ENCODE measurements at places on chromosomes 5 and 9.

GRCh38 chr9:125522328-125522725 lies 184.7 kb downstream of the MAPKAP1 start:
- no peak for DNase-seq

DNA sequence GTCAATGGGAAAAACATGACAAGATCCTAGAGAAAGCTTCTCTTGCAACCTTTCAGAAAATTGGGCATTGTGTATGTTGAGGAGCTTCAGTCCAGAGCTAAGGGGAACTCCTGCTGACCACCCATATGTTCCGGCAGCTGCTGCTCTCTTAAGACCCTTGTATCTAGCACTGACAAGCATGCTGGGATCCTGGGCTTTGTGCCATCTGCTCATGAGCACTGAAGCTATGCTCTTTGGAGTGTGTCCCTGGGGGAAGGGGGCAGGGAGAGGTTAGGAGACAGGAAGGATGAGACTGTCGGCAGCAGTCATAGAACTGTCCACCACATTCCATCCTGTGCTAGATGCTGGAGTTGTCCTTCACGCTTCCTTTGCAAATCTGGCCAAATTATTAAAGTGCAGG lies 109.3 kb downstream of the JAKMIP2 start:
- no peak for DNase-seq

GRCh38 chr9:111599955-111600343 lies 502 bp upstream of the PTGR1 start:
- DNase-seq: no peak

GRCh38 chr9:71748280-71748743 lies 20.0 kb downstream of the CEMIP2 start:
- no peak for DNase-seq

- DNase-seq: no peak
Observed at GRCh38 chr5:12883395-12883794, 979.1 kb upstream of the CTNND2 start.

DNA sequence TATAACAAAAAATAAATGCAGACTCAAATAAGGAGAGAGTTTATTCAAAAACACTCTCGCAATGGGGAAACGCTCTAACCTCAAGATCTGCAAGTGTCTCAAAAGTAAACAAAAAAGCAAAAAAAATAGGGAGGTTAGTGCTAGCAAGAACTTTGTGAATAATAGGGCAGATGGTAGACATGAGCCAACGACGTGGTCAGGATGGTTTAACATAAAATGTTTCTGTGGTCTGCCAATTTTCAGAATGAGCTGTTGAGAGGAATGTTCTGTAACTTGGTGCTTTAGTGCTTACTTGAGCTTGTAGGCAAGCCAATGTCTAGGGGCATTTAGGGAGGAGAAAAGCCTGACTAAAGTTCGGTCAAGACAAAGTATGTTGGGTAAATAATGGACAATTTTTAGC lies 1813.9 kb upstream of the CDH6 start:
- no peak for DNase-seq

- no peak for DNase-seq
Observed at GRCh38 chr5:155594270-155594669, 580.7 kb downstream of the KIF4B start.

DNA sequence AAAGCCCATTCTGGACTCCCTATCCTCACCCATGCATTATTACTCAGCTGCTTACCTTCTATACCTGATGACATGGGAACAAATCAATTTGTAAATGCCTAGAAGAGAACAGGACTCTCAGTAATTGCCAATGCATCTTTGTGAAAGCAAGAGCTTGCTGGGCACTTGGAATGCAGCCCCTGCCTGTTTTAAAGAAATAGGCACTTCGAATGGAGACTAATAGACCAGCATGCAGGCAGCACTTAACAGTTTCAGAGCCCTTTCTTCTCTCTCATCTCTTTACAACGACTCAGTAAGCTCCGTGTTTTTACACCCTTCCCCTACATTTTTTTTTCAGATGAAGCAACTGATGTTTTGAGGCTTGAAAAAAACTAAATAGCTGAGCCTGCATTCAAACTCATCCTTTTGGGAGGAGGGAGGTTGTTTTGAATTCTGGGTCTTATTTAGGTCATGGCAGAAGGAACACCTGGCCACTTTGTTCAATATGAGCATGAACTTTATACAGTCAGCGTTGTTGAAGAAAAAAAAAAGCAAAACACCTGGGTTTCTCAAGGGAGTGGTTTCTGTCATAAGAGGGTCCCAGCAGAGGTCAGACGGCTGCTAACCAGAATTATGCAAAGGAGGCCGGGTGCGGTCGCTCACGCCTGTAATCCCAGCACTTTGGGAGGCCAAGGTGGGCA lies 34.6 kb upstream of the WHRN start:
- no peak for DNase-seq

- no peak for DNase-seq
Observed at GRCh38 chr9:37061768-37062167, 27.7 kb upstream of the PAX5 start.

DNA sequence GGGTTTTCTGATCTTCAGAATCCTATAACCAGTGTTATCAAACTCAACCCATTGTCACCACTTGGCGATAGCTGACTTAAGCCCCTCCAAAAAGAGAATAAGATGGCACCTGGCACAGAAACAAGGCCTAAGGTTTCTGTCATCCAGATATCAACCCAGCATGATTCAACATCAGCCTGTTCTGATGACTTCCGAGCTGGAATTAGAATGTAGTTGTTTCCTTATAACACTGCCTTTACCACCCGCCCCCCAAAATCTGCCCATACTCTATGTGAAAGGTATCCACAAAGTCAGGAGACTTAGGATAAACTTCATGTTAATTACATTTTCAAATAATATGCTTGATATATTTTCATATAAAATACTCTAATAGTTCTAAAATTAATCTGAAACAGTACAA lies 5.2 kb downstream of the KLF9 start:
- no peak for DNase-seq

DNA sequence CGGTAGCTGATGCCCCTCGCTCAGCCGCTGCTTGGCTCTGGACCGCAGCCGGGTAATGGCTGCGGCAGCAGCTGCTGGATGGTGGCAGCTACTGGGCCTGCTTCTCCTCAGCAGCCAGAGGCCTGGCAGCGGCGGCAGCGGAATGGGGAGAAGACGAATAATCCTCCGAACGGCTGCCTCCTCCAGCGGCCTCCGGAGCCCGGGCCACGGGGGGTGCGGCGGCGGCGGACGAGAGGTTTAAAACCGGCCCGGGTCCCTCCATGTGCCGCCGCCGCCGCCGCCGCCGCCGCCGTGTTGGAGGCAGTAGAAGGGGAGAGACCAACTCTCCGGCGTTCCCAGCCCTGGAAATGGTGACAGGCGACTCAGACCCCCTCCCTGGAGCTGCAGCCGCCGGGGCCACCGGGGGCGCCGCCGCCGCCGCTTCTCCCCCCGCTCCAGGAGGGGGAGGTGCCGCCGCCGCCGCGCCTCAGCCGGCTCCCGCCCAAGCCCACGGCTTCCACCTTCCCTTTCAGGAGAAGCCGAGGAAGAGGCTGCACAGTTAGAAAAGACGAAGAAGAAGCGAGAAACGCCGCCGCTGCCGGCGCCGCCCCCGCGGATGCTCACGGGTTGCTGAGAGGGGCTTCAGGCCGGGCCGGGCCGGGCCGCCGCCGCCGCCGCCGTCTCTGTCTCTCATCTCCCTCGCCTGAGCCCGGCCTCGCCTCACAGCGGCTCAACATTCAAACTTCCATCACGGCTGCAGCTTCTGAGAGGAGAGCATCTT lies 118.4 kb upstream of the PRSS3 start:
- DNase-seq: peak; percentile 20

DNA sequence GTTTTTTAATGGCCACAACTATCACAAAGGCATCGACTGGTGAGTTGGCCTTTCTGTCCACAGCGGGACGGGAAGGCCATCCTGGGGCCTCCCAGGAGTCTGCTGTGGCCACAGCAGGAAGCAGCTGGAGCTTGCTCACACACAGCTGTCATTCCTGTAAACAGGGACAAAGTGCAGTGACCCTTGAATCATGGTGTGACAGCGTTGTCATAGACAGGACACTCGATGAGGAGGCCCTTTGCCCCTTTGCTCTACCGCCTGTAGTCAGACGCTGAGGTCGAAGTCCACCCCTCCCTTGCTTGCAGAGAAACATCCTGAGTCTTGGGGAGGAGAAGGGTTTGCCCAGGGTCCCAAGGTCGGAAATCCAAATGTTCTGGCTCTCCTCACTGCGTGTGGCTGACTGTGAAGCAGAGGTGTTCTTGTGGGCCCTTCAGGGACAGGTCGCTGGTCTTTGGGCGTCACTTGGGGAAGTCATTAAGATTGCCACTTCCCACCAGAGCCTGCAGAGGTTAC lies 35.1 kb downstream of the NDST1 start:
- DNase-seq: no peak

- no peak for DNase-seq
Observed at GRCh38 chr5:142942901-142943300, 172.7 kb downstream of the ARHGAP26 start.

GRCh38 chr5:124927735-124928134 lies 181.3 kb upstream of the ZNF608 start:
- DNase-seq: no peak

DNA sequence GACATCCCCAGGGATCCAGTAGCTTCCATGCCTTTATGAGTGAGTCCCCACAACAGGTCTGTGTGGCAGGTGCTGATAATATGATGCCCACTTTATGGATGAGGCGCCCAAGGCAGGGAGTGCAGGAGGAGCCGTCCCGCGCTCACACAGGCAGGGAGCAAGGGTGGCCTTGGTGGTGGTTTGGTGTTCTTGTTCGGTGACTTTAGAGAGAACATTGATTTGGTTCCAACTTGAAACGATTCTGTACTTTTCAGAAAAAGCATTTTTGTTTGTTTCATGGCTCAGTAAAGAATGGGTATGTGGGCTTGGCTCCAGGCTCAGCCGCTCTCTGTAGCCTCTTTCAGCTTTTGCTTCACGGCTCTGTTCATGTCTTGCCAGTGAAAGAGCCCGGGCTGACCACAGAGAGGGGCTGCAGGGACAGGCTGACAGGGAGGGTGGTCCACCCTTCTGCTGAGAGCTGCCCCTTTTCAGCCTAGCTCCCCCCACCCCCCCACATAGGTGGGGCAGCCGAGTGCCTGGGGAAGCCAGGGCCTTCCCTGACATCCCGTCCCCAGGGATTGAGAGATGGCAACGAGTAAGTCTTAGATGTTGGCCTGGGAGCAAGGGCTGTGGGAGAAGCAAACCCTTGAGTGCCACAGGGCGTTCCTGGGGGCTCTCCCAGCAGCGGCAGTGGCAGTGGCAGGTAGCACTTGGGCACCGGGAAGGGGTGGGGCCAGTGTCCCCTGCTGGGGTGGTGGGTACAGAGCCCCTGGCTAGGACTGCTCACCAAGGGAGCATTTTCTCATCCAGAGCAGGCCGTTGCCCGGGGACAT lies 28.0 kb downstream of the NCS1 start:
- DNase-seq: no peak

DNA sequence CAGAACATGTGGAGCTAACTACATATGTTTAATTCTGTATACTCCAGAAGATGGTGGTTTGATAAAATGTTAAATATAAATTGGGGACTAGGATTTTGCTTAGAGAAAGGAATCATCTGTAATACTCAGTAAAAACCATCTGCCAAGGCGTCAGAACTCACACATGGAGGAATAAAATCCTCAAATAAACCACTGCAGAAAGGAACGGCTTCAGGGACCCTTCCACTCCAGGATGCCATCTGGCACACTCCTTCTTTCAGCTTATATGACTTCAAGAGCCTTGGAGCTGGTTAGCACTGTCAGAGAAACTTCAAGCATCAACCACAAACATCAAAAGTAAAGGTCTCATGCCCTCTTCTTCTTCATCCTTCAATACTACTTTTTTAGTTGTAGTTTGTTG lies 360.6 kb downstream of the PLK2 start:
- DNase-seq: no peak

DNA sequence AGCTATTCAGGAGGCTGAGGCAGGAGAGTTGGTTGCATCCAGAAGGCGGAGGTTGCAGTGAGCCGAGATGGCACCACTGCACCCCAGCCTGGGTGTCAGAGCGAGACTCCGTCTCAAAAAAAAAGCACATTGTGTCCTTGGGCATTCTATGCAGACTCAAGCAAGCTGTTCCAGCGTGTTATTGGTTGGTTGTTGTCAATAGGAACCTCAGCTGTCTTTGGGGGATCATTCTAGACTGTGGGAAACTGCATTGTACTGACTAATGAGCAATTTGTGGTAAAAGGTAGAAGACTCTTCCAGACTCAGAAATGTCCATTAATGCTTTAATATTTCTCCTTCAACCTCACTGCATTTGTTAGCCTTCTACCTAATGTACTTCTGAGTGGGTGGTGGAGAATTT lies 379.5 kb upstream of the GRAMD2B start:
- DNase-seq: no peak

- DNase-seq: no peak
Observed at GRCh38 chr9:121736934-121737462, 85.6 kb downstream of the DAB2IP start.

GRCh38 chr5:61215996-61216395 lies 53.7 kb upstream of the SMIM15 start:
- no peak for DNase-seq

- no peak for DNase-seq
Observed at GRCh38 chr9:8570776-8571175, 771.2 kb upstream of the DMAC1 start.

- DNase-seq: peak; percentile 81
Observed at GRCh38 chr5:170632985-170633234, 129.1 kb downstream of the KCNIP1 start.

DNA sequence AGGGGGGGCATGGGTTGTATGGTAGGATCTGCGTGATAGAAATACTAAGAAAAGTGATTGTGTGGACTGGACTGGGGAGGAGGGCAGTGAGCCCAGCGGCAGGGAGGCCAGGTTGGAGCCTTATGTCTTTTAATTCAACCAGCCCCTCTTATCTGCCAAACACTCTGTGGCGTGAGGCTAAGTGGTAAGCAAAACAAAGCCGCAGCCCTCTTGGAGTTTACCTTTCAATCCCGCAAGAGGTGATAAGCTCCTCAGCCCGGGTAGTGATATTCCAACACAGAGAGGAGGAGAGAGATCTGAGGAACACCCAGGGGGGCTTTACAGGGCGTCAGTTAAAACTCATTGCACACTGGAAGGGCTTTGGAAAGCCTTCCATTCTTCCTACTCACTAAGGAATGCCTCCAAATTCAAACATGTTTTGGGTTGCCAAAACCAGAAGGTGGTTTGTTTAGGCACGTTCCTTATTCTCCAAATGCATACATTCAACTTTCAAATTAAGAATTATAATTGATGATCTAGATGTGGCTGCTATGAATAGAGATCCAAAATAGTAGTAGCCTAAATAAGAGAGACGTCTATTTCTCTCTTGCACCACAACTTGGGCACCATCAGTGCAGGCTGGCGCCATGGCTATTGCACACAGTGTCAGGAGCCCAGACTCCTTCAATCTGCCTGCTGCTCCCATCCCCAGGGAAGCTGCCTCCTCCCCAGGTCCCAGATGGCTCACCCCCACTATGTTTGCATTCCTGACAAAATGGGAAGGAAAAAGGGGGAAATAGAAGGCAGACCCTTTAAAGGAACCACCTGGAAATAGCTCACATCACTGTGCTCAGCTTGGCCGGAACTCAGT lies 75.1 kb upstream of the FSTL4 start:
- DNase-seq: no peak

All from HTR-8/SVneo (cell line).